GM18507 (cell line): ENCODE measurements at places on chromosomes 5 and 9.

DNA sequence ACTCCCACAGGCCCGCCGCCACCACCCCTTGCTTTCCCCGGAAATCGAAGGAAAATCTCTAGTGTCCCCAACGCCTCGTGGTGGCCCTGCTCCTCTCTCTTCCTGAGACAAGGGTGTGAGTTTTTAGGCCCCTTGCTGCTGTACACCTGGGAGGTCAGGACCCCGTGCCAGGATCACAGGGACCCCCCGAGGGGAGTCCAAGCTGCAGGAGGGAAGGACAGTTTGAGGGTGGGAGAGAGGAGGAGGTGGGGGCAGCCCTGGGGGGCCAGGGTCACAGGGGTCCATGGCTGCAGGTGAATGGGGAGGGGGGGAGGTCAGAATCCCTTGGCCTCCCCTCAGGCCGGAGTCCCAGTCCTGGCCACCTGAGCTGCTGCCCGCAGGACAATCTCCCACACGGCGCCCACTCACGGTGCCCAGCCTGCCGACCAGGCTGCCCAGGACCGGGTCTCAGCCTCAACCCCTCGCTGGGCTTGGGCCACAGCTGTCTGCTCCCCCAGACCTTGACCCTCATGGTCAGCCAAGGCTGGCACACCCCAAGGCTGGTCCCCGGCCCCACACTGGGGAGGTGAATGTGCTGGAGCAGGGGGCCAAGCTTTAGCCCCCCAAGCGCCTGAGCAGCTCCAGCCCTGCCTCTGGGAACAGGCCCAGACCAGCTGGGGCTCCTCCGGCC, 19.9 kb downstream of the TPPP start:
- DNase-seq, result no peak

DNA sequence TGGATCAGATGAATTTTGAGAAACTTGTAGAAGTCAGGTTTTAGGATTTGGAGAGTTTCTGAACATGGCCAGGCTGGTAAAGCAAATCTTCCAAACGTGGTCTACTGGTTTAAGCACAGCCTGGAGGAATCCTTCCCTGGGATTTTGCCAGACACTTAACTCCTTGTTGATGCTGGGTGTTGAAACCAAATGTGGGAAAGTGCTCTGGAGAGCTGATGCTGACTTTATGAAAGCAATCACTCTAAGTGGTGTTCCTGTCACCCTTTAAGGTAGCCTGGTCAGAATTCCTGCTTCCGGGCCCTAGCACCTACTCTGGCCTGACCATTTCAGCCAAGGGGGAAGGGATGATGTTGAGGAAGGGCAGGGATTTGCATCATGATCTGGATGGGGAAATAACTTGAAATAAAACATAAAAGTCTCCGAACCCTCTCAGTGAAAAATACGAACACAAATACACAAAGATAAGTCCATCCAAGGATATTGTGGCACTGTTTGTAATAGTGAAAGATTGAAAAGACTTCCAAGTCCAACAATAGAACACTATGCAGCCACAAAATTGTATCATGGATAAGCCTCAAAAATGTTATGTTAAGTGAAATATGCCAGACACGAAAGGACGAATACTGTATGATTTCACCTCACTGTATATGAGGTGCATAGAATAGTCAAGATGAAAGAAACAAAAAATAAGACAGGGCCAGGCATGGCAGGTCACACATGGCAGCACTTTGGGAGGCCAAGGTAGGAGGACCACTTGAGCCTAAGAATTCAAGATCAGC, 57.7 kb downstream of the PDE6A start:
- no peak for DNase-seq

DNA sequence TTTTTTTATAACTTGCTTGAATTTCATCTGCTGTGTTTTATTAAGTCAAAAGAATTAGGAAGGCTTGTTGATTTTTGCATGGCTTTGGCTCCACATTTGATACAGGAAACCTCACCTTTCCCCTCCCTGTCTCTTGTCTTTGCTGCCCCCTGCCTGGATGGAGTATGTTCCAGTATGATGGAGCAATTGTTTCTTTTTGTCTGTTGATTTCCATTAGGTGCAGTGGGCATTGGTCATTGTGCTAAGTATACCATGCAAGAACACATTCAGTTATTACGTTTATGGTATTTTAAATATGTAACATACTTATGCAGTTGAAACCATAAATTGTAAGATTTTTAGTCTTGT, 19.6 kb downstream of the TJP2 start:
- no peak for DNase-seq

- no peak for DNase-seq
These were observed 1.9 kb downstream of the JADE2 start for GRCh38 chr5:134527156-134527960.

- DNase-seq, result no peak
These were observed 988 bp downstream of the OXCT1 start for GRCh38 chr5:41869151-41869723.

DNA sequence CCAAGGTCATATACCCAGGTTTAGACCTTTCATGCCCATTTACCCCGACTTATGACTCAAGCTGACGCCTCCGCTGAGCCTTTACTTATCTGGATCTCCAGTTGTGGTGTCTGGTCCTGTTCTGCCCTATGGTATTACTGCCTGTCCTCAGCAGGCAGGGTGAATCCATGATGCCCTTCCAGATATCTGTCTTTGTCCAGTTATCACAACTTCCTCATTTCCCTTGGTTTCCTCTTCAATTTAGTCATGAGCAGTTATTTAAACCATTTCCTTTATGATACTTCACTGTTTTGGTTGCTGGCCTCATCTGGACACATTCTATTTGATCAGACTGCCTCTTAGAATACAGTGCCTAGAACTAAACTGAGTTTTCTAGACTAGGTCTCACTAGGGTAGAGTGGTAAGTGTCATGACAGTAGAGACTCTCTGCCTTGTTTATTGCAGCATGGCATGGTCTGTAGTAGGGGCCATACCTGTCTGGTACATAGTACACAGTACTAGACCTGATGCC, 93.3 kb downstream of the MELK start:
- DNase-seq, result peak; percentile 3
